Neural progenitor cell (in vitro differentiated cells): ENCODE measurements at places on chromosomes 6 and 20.

DNA sequence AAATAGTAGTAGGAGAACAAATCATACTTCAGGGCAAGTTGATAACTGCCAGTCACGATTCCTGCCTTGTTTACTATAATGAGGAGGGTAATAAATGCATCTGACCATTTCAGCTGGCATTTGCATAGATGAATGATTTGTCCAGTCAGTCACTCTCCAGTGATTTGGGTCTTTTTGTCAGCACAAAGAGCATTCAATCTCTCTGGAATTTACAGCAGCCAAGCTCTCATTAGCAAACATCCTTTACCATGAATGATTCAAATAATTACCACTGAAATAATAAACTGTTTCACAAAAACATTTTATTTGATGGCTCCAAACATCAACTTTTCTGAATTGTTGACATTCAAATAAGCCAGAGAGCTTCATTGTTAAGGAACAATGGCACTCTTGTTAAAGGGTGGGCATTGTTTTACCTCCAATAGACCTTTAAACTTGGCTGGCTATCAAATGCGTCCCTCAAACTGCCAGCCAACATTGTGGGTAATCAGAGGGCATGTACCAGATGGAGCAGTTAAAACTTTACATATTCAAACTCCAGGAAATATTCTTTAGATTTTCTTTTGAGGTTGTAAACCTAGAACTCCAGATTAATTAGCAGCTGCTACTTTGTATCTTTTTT is 30.0 kb upstream of the FBXL4 start:
- DNase-seq, result no peak

DNA sequence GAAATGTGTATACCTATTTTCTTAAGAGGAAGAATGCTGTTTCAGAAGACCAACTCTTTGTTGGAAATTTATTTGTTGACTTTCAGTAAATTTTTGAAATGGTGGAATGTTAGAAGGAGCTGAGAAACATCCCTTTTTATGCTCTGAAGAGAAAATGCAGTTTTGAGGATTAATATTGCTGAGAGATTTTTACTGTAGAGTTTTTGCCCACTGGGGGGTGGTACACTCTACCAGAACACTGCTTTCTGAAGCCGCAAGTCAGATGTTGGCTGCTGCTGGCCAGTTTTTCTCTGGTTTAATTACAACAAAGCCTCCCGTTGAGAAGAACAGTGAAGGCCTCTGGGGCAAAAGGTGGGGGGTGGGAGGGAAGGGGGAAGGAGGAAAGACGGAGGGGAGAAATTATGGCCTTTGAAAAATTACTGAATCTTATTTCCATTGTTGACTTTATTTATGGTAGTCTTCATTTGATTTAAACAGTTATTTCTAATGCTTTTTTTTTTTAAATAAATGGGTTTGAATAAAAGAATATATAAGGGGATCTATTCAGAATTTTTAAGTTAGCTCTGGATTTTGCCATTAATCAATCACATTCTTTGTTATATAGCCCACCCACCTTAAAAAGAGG is 3.0 kb downstream of the FLRT3 start:
- DNase-seq, result peak; percentile 87

GRCh38 chr6:10720265-10720959 is 2.5 kb upstream of the TMEM14C start:
- no peak for DNase-seq

DNA sequence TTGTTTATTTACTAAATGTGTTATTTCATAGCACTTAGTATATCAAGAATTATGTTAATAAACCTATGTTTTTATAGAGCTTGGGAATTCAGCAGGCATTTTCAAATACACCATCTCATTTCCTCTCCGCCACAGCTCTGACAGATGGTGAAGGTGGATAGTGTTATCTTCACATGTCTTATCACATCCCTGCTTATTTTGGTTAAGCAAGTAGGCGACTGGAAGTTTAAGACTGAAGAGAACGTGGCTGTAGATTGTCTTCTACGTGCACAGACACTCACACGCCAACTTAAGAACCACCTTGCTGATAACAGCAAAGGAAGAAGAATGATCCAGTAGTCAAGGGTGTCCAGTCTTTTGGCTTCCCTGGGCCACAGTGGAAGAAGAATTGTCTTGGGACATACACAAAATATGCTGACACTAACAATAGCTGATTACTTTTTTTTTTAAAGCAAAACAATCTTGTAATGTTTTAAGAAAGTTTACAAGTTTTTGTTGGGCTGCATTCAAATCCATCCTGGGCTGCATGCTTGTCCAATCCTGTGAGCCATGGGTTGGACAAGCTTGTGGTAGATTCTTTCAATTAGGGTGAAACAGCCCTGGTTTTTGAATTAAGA is 43.3 kb upstream of the SCGN start:
- no peak for DNase-seq

GRCh38 chr20:36574366-36575135 is 1.2 kb downstream of the TGIF2 start:
- DNase-seq, result peak; percentile 74

DNA sequence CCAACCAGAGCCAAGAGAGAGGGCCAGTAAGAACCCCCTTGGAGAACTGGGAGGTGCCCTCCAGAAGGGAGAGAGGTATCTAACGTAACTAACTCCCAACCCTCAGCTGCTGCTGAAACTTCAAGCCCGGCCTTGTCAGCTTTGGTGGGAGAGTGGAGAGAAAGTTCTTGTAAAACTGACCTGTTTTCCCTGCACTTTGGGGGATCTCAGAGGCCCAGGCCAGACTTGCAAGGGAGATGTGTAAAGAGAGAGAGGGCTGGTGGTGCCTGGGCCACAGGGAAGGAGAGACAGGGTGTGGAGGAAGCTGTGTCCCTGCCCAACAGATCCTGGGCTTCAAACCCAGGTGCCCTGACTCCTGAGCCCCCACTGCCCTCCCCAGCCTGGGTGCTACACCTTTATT is 17.3 kb upstream of the IP6K3 start:
- DNase-seq, result no peak

DNA sequence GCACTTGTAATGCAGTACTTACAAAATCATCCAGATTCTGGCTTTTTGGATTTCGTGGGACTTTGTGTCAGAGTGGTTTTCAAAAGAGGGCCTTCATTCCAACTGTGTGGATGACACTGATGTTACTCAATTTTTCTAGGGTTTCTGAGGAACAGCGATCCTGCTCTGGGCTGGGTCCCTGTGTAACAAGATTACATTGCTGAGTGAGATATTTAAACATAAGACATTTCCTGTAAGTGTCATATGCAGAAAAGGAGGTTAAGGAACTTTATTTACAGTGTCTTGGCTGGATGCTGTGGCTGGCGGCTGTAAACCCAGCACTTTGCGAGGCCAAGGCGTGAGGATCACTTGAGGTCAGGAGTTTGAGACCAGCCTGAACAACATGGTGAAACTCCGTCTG is 6.7 kb downstream of the ZFAND3 start:
- DNase-seq, result no peak

GRCh38 chr6:33429750-33430052 is 9.8 kb downstream of the SYNGAP1 start:
- no peak for DNase-seq

GRCh38 chr6:6556161-6556737 is 32.3 kb upstream of the LY86 start:
- DNase-seq, result no peak

GRCh38 chr20:19009081-19009688 is 195.6 kb downstream of the SCP2D1 start:
- DNase-seq, result no peak

- DNase-seq, result no peak
Observed at GRCh38 chr6:73145690-73146089, 79.6 kb downstream of the KHDC1L start.

- peak; percentile 50 for DNase-seq
Observed at GRCh38 chr6:61640463-61640862, 645.6 kb downstream of the KHDRBS2 start.

DNA sequence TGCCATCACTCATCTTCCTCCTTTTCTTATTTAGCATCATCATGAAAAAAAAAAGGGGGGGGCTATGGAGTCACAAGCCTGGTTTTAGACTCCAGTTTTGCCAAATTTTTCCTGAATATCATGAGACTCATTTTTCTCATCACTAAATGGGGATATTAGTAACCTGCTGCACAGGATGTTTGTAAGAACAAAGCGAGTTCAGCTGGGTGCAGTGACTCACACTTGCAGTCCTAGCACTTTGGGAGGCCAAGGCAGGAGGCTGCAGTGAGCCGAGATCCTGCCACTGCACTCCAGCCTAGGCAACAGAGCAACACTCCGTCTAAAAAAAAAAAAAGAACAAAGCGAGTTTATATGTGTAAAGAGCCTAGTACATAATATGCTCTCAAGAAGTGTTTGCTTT is 82.8 kb downstream of the TFAP2A start:
- DNase-seq, result no peak

- no peak for DNase-seq
Observed at GRCh38 chr6:104013312-104013971, 846.3 kb downstream of the HACE1 start.

DNA sequence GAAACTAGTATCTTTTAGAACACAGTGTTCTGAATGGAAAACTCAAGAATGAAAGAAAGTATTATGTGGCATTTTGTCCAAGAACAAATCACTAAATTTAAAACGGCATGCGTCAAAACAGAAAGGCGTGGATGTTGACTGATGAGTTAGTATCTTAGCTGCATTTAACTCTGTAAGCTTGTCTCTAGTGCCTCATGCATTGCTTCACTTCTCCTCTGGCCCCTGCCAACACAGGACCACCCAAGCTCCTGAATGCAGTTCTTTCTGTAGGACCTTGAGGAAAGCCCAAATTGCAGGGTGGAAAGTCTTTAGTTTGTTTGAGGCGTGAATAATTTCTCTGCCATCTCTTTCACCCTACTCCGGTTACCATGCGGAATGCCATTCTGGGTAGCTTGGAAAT is 632.2 kb downstream of the COL12A1 start:
- DNase-seq, result no peak

- DNase-seq, result no peak
Observed at GRCh38 chr6:90584636-90585255, 2.1 kb downstream of the MAP3K7 start.

DNA sequence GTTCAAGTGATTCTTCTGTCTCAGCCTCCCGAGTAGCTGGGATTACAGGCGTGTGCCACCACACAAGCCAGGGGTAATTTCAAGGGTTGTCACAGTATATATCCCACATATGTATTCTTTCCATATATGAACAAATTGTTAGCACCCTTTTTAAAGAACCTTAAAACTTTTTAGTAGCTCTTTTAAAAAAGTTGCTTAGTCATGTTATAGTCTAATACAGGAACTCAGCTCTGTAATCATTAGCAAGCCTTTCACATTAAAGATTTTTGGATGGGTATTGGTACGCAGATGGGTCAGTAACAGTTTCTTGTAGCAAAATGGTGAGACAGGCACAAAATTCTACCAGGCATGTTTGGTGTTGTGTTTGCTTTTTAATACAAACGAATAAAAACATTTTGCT is 10.9 kb downstream of the AMD1 start:
- no peak for DNase-seq

DNA sequence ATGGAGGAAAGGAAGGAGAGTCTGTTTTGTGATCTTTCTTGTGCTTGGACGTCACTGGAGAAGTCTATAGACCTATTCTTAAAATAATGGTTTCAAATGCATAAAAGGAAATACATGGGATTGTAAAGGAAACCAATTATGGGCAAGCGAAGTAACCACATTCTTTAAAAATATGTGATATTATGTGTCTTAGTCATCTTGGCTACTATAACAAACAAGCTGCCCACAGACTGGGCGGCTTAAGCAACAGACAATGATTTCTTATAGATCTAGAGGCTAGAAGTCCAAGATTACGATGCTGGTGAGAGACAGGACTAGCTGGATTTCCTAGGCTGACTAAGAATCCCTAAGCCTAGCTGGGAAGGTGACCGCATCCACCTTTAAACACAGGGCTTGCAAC is 49.4 kb upstream of the CD83 start:
- DNase-seq, result no peak

DNA sequence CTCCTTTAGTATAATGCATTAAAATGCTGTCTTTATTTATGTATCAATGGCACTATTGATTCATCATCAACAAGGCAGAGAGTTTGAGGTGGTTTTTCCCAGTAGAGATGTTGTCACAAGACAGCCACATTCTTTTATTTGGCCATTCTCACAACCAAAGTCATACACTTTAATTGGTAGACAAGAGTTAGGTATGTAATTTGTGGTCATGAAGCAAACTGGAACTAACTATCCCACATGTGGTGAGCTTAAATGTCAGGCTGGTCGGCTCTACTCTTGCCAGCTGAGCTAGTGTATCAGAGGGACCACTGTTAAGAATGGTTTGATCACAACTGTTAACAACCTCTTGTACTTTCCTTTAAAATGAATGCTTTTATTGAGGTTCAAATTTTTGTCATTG is 714.6 kb downstream of the CD109 start:
- DNase-seq, result no peak

- DNase-seq, result no peak
Observed at GRCh38 chr6:21506126-21506525, 87.4 kb upstream of the SOX4 start.

GRCh38 chr20:52974179-52974594 is 2.0 kb downstream of the TSHZ2 start:
- DNase-seq, result no peak

- no peak for DNase-seq
Observed at GRCh38 chr6:89525786-89526562, 93.0 kb downstream of the ANKRD6 start.

DNA sequence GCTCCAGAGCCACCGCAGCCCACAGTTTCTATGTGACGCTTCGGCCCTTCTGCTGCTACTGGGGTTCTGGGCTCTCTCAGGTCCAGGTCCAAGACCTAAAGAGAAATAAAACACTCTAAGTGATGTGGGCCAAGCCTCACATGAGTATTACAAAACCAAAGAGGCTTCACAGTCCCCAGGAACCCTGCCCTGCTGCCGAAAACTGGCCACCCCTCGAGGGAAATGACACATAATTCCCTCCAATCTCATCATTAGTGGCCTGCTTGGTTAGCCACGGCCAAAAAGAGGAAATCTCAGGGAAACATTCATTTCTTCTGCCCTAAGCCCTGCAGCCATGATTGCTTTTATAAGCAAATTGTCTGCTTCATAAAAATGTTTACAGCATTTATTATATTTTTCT is 32.5 kb downstream of the DLL1 start:
- DNase-seq, result no peak

- DNase-seq, result no peak
Observed at GRCh38 chr6:137165375-137166246, 7.8 kb downstream of the IL22RA2 start.

- no peak for DNase-seq
Observed at GRCh38 chr20:52305858-52306257, 114.3 kb upstream of the ZFP64 start.

DNA sequence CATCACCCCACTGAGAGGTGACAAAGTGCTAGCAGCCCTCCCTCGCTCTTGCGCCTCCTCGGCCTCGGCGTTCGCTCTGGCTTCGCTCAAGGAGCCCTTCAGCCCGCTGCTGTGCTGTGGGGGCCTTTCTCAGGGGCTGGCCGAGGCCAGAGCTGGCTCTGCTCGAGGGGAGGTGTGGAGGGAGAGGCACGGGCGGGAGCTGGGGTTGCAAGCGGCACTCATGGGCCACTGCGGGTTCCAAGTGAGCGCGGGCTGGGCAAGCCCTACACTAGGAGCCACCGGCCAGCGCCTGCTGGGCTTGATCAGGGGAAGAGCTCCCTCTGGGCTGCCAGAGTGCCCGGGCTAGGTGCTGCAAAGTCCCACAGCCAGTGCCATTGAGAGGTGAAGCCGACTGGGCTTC is 964.8 kb upstream of the GJE1 start:
- DNase-seq, result no peak
